Stimulated activated CD4-positive, alpha-beta T cell treated with anti-CD3 and anti-CD28 coated beads, Interleukin-1b, Interleukin-23, amount 100 ng/mL, for 1 hour (primary cell): ENCODE measurements at places on chromosomes 7 and 10.

GRCh38 chr10:47009215-47009838 is 98.1 kb downstream of the PTPN20 start:
- no peak for DNase-seq

GRCh38 chr7:68846811-68847325 is 751.4 kb upstream of the AUTS2 start:
- DNase-seq: no peak

DNA sequence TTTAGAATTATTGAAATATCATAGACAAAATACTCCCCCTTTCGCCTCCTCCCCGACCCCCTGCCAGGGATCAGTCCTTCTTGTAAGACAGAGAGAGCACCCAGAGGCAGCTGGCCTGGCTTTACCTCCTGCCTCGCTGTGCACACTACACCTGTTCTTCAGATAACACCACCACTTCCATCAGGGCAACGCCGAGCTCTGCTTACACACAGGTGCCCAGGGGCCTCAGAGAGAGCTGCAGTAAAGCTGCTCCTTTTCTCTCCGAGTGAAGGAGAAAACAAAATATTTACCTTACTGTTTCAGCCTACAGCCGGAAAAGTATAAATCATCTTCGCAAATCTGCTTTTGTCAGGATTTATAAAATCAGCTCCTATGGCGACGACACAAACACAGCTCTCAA is 80.7 kb downstream of the HIPK2 start:
- DNase-seq: no peak

DNA sequence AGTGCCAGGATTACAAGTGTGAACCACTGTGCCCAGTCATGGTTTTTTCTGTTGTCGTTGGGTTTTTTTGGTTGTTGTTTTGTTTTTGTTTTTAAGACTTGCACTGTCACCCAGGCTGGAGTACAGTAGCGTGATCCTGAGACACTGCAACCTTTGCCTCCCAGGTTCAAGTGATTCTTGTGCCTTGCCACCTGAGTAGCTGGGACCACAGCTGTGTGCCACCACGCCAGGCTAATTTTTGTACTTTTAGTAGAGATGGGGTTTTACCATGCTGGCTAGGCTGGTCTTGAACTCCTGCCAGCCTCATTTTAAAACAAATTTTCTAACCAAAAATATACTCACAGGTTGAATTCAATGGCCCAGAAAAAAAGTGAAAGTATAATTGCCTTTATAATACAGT is 174.1 kb downstream of the AHR start:
- DNase-seq: no peak

- DNase-seq: no peak
Measured at GRCh38 chr7:129610709-129611245, 743 bp upstream of the NRF1 start.

GRCh38 chr10:20631229-20631628 is 265.9 kb downstream of the NEBL start:
- DNase-seq: no peak
